ENCODE measurements at places on chromosomes 16 and 17.

DNA sequence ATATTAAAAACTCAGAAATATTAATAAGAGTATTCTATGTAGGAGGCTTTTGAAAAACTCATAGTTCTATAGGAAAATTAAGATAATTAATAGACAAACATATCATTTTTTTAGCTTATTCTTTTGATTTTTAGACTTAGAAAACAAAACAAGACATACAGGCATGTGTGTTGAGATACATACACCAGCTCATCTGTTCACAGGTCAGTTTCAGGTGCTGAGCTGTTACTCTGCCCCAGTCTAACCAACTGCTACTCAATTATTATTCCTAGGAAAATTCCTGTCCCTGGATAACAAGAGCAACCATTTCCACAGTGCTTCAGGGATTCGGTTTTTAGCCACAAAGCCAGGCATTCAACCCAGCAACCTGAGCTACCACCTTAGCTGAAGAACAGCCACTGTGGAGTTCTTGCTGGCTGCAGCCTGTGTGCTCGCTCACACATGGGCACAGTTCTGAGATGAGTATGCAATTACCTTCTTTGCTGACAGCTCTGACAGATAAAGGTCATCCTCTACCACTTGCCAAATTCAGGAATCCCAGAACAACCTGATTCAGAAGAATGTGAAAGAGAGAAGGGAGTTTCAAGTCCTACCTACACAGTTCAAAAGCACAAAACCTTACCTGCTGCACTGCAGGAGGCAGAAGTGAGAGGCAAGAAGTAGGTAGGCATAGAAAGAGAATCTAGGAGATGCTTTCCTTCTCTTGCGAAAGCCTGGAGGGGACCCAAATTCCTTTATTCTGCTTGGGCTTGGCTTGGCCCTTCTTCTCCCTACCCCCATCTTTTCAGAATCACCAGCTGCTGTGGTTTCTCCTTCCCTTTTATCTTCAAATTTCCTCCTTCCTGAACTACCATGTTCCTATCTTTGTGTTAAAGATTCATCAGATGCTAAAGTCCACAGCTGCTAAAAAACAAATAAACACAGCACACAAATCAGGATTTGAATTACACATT is 62.7 kb downstream of the TEX2 start:
- no peak for DNase-seq

GRCh38 chr16:78570399-78571141 is 471.1 kb downstream of the WWOX start:
- no peak for DNase-seq

DNA sequence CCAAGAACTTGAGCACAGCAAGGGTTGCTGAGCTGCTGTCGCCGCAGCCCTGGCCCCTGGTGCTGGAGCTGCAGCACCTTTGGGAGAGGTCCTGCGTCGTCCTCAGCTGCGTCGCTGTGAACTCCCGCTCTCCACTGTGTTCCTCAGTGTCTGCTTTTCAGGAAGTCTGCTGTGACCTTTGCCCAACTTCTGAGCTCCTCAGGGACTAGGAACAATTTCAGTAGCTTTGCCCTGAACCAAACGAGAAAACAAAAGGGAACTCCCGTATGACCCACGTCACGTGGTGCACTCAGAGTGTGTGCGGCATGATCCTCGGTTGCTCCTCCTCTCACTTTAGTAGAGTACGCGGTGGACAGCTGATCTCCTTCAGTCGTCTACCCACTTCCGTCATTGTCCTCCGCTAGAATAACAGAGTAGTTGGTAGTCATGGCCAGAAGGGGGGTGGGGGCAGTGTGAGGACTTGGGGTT is 44.2 kb downstream of the WDR45B start:
- no peak for DNase-seq

DNA sequence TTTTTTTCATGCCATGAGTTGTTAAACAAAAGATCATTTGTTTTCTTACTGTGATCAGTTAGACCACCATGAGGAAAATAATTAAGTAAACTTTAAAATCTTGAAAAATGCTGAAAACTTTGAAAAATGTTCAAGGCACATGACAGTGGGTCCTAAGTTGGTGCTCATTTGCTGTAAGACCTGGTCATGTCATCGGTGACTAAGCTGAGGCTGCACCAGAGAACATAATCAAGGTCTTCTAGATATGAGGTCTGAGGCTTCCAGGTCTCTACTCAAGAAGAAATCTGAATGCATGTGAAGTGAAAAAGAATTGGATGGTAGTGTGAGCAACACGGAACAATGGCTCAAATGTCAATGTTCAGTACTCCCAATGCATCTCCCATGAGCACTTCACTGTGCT is 87.6 kb downstream of the CFDP1 start:
- no peak for DNase-seq

- DNase-seq: no peak
Measured at GRCh38 chr16:69935740-69936139, 15.4 kb upstream of the CLEC18A start.

DNA sequence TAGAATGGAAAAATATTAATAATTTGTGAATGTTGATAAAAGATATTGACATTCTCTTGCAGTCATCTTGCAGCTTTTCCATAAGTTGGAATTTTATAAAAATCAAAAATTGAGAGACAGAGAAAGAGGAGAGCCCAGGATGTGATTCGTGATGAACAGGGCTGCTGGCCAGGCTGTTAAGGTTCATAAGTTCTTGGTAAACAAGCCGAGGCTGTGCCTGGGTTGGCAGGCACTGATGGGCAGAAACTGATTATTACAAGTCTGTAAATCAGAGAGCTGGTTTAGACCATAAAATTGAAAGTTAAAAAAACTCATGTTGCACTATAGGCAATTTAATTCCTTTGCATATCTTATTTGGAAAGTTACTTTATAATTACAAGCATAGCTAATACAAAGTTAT is 533.7 kb downstream of the HAPSTR1 start:
- DNase-seq: no peak

DNA sequence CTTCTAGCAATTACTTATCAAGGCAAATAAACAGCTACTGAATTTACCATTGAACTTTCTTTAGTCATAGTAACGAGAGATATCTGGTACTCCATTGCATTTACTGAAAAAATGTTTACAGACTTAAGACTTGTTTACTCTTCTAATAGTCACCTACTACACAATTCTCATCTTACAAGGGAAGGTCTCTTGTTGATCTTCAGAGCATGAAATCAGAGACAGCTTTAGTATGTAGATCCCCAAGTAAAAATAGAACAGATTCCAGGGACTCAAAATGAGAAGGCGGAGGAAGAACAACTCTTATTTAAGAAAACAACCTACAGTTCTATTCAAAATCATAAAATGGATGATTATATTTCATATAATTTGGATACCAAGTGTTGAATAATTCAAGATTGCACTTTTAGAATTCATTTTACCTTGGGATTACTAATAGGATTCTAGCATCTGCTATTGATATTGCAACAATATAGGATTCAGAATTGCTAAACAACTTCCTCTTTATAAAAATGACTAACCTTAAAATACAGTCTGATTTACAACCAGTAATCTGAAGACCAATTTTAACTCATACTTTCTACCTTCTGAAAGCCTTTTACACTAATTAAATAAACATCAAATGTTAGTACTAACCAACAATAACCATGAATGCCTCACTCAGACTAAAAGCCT is 20.8 kb downstream of the UBE2G1 start:
- no peak for DNase-seq

DNA sequence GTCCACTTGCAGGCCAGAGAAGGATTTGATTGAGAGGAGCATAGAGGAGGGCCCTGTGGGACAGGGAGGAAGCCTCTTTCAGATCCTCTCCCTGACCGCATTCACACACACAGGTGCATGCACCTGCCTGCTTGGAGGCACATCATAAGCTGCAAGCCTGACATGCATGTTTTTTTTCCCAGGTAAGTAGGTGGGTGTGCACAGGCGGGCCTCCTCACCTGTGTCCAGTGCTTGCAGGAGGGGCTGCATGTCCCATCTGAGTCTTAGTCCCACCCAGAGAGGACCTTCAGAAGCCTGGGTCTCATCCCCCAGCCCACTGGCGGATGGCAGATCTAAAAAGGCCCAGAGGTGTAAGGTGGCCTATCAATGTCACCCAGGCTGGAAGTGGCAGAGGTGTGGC is 130.8 kb downstream of the TMEM132E start:
- no peak for DNase-seq

DNA sequence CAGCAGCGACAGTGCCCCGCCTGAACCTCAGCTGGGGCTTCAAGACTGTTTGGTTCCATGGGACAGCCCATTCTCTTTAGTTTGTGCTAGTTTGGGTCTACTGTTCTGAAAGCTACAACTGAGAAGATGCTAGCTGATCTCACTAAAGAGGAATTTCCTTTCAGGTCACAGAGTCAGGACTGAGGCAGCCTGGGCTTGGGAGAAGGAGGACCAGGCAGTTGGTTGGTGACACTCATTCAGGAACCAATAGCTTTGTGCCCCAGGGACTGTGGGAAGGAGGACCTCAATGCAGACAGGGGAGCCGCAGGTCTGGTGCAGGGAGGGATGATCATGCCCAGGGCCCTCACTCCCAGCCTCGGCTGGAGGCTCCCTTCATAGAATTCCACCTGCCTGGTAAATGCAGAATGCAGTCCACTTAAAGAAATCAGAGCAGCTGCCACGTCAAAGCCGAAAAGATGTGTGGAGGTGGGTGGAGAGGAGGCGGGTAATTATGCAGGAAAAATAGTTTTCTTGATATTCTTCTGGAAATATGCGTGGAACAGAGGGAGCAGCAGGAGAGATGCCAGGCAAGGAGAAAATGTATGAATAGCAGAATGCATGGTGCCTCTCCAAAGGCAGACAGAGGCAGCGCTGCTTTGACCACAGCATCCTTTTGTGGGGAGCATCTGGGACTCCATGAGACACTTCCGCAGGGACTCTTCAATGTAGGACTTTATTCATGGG is 32.6 kb upstream of the ZFP90 start:
- DNase-seq: no peak

DNA sequence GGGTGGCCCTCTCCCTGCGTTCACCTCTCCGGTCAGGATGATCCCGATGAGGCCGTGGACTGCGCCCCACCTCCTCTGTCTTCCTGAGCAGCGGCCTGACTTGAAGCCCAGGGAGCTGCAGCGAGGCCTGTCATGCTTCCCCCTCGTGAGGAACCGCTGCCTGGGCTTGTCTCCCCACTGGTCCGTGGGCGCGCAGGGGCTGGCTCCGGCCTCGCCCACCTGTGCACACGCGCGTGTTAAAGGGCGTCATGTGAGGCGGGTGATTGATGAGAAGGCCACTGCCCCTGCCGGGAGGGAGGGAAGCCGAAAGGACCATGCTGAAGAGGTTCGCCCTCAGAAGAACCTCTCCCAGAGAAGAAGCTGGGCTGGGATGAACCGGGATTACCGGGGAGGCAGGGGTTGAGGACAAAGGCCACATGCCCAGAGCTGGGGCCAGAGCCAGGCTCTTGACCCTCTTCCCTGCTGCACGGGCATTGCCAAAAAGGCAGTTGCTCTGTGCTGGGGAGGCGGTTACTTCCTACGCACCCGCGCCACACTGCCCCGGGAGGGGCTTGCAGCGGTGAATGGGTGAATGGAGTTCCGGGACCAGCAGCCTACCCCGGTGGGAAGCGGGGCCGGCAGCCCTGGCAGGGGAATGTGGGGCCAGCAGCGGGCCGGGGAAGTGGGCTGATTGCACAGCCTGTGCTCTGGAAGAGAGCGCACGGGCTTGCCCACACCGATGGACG is 85.9 kb upstream of the GSE1 start:
- no peak for DNase-seq
